ENCODE measurements at places on chromosomes 1 and 21.

DNA sequence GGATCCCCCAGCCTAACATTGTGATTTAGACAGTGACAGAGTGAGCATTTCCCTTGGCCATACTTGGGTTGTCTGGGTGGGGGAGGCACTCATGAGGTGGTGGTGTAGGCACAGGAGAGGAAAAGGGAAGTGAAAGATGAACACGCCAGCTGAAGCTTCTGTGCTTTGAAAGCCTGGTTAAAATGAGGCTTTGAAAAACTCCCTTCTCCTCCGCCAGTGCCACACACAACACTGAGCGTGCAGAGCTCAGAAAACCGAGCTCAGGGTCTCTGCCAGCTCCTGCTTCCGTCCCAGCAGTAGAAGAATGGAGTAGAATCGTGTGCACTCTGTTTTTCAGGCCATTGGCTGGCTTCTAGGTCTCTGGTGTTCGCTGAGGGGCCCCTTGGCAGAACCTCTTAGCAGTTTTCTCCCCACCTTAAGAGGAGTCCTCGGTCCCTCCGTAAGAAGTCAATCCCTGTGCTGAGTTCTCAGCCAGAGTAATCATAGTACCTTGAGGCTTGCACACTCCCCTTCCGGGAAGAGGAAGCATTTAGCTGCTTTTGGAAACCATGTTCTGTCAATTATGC lies 12.9 kb downstream of the PLEKHM2 start:
- no peak for DNase-seq

- no peak for DNase-seq
These were observed 50.5 kb downstream of the MORN1 start for GRCh38 chr1:2340918-2341254.

- no peak for DNase-seq
These were observed 64.6 kb downstream of the TOR3A start for GRCh38 chr1:179146476-179146875.

- DNase-seq = no peak
These were observed 3.1 kb upstream of the BCL10 start for GRCh38 chr1:85279458-85280080.

- no peak for DNase-seq
These were observed 3.3 kb downstream of the SUCO start for GRCh38 chr1:172536256-172536655.

DNA sequence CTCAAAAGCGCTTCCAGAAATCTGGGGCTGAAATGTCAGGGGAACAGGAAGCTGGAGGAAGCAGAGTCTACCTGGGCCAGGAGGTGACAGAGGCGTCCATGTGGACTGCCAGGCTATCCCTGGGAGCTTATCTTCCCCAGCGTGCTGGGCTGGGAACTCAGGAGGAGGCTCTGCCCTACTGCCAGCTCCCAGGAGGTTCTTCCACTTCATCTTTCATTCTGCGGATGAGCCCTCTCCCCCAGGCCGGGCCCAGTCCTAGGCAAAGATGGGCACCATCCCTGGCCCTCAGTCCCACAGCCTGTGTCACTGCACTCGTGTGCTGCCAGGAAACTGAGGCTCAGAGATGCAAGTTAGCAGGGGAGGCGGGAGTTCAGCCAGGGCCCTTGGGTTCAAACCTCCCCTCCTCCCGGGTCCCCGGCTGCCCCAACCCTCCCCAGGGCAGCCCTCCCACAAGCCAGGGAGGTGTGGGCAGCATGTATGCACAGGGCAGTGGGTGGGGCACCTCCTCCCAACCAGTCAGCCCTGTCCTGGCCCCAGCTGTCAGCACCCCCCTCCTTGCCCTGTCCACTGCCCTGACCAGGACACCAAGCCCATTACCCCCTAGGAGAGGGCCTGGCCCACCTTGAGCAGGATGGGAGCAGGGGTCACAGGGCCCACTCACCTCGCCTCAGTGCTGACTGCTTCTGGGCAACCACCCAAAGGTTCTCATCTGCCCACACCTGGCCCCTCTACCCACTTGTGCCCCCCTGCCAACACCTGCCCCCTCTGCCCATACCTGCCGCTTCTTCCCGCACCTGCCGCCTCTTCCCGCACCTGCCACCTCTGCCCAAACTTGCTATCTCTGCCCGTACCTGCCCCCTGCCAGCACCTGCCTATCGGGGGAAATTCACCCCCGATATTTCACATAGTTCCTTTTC lies 226.0 kb downstream of the NPHP4 start:
- DNase-seq = no peak

- DNase-seq = no peak
These were observed 34.6 kb downstream of the TMEM63A start for GRCh38 chr1:225847610-225848009.

- DNase-seq = no peak
These were observed 7.1 kb upstream of the PLPP3 start for GRCh38 chr1:56586502-56586901.

GRCh38 chr1:18062185-18062584 lies 45.4 kb upstream of the IGSF21 start:
- DNase-seq = no peak

DNA sequence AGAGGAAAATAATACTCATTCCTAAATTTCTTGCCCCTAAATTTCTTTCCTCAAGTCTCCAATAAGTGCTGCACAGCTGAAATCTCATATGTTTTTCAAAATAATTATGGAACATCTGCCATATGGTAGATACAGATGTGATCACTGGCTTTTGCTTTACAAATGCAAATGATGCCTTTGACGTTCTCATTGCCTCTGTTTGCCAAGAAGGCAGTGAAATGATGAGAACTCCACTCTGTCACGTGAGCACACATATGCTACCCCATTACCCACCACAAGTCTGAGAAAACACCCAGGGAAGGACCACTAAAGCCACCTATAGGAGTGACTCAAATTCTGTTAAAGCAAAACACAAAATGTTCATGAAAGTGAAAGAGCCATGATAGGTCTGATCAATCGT lies 43.9 kb downstream of the DSCAM start:
- DNase-seq = no peak

DNA sequence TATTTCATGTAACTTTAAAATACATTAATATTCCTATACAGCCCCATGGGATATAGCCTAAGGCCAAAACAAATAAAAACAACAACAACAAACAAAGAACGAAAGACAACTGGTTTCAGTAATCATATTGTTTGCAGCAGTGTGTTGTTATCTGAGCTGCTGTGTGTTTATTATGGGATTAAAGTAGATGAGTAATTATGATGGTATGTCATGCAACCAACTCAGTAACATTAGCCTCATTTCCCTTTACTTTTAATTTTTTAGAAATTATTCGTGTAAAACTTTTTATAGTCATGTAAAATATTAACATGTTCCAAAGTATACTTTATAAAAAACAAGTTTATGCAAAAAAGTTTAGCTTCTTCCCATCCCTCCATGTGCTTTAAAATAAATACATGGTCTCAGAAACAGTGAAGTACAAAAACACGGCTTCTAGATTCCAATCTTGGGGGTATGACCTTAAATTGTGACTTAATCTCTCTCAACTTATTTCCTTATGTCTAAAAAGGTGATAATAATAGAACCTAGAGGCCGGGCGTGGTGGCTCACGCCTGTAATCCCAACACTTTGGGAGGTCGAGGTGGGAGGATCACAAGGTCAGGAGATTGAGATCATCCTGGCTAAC lies 176.1 kb downstream of the SLC45A1 start:
- DNase-seq = no peak

DNA sequence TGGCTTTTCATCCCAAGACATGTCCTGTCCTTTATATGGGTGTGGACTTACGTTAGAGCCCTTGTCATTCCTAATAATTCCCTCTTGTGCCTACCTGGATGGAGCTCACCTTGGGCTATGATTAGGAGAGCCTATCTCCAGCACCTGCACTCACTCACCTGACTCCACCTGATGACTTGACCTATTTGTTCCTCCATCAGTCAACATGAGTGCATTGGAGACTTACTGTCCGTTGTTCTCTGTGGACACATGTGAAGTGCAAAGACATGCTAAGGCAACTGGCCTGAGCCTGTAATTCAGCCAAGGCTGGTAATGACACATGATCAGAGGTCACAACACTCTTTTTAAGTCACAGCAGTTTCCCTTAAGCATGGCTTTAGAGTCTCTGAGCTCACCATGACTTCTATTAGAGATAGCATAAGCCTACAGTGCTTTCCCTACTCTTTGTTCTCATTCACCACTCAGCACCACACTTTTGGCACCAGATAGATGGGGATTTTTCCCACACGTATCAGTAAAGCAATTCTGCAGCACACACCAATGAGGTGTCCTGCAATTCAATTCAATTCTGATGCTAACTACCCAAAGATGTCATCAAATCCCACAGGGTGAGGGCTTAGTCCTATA lies 9.4 kb downstream of the KCNE1 start:
- DNase-seq = no peak

- DNase-seq = no peak
These were observed 28.2 kb upstream of the CNTN2 start for GRCh38 chr1:205014783-205015182.

DNA sequence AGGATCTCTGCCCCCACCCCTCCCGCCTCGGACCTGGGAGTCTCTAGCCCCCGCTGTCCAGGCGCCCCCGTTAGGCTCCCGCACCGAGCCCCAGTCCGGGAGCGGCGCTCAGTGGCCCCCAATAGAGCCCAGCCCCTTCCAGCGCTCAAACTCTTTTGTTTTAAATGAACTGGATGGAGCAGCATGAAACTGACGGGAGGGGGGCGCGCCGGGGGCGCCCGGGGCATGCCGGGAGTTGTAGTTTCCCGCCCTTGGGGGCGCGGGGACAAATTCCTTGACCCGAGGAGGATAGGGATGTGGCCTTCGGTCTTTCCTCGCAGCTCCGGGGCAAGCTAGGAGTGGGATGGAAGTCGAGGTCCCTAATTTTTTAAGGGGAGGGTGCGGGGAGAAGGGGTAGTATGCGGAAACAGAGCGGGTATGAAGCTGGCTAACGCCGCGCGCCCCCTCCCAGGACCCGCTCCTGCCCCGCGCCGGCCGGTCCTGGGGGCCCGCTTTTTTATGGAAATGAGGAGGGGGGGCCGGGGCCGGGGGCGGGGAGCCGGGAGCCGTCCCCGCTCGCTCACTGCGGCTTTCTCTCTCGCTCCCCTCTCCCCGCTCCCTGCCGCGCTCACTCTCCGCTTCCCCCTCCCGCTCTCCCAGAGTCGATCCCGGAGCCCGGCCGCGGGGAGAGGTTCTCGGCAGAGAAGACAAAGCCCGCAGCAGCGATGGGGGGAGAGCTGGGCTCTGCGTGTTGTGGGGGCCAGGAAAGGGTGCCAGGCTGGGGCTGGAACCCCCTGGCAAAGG lies at the start of gene MEX3A:
Gene MEX3A, minus strand, starts transcription at position 157 of the 783 bp plus-strand sequence. CDS start 467 bp downstream, outside the sequence.
- peak; percentile 88 for DNase-seq

DNA sequence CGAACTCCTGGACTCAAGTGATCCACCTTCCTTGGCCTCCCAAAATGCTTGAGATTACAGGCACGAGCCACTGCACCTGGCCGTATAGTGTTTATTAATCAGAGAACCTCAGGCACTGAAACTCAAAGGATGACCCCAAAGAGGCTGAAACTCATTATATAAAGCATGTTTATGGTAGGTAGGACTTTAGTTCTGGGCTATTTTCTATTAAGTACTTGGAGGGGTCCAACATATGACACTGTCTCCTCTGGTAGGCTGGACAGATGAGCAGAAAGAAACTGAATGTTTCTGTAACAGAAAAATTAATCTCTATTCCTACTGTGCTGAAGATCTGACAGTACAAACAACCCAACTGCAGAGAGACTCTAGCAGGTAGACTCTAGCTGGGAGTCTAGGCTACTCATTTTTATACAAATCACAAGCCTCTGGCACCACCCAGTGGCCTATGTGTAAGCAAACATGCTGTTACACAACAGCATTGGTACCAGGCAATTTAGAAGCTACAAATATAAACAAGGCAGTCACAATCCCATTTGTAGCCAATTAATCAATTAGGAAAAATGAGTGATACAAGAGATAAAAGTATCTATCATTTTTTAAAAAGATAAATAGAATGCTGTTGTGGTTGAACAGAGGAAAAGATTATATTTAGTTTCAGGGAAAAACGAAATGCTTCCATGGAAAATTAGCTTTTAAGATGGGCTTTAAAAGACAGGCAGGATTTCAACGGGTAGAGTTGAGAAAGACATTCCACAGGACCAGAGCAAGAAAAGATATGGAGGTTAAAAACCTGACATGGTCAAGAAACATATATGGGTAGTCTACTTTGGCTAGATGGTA lies 10.4 kb downstream of the DCAF8 start:
- DNase-seq = peak; percentile 78

DNA sequence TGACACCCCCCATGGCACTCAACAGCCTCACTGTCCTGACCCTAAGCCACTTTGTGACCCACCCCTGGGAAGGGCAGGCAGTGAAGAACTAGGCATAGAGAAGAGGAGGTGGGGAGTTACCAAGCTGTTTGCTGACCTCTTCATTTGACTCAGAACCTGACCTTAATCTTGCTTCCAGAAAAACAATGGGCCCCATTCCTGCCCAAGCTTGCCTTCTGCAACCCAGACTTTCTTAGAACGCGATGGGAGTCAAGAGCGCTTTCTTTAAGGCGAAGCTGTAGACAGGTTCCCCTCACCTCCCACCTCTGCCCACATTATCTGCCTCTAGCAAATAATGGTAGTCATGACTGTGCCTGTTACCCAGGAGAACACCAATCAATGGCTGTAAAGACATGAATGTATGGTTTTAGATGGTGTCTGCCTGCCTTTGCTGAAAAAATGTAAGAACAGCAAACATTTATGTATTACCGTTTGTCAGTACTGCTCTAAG lies 8.2 kb upstream of the CBR3 start:
- no peak for DNase-seq

GRCh38 chr1:36703526-36704208 lies 221.0 kb upstream of the CSF3R start:
- DNase-seq = peak; percentile 90

GRCh38 chr21:25412100-25412499 lies 195.2 kb downstream of the MRPL39 start:
- DNase-seq = no peak

- no peak for DNase-seq
These were observed 41.1 kb upstream of the PWP2 start for GRCh38 chr21:44066116-44066515.

DNA sequence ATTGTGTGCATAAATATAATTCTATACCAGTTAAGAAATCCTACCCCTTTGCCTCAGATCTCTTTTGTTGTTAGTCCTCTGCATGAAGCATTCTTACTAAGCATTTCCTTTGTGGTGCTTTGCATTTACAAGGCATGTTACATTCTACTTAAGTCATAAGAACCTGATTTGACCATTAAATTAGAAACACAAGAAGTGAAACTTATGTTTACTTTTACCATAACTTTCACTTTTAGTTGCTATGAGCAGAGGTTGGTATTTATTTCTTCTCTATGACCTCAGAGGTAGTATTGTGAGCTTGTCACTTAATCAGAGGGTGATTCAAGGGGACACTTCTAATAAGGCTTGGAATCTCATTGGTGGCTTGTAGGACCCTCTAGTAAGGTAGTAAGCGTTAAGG lies 9.0 kb downstream of the FAM20B start:
- no peak for DNase-seq

DNA sequence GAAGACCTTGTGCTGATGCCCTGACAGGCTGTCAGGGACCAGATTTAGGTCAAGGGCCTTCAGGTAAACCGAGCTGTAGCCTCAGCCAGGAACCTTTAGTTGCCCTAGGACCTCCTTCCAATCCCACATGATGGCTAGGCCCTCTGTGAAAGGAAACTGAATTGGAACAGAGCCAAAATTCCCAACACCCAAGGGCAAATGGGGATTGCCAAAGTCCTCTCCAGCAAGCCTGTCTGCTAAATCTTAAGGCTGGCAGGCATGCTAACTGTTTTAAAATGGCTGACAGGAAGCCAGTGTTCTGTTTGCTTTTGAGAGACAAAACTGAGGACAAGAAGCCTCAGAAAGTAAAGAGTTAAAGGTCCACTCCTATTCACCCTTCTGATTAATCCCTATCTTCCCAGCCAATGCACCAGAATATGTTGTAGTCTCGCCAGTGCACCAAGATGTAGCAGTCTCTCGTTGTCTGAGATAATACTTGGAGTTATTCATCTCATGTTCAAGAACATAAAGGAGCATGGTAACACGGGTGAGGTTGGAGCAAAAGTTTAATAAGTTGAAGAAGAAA lies 35.1 kb downstream of the MSTO1 start:
- no peak for DNase-seq

Data from HEK293T (cell line).